NB4 (cell line): ENCODE measurements at places on chromosomes 5 and 9.

GRCh38 chr9:4831944-4832343 is 39.2 kb downstream of the RCL1 start:
- no peak for DNase-seq

DNA sequence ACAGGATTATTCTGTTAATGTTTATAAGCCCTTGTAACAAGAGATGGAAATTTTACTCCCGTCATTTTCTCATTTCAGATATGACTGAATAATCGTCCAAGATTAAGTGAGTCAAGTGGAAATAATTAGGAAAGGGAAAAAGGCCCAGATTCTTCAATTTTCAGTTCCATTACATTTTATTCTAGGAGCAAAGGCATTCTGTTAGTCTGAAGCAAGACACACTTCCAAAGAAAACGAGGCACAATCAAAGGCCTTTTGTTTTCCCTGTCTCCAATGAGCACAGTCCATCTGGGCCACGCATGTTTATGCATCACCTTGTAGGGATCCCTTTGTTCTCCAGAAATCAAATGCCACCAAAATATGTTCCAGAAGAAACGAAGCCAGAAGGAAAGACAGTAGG is 382.9 kb upstream of the RFX3 start:
- no peak for DNase-seq

DNA sequence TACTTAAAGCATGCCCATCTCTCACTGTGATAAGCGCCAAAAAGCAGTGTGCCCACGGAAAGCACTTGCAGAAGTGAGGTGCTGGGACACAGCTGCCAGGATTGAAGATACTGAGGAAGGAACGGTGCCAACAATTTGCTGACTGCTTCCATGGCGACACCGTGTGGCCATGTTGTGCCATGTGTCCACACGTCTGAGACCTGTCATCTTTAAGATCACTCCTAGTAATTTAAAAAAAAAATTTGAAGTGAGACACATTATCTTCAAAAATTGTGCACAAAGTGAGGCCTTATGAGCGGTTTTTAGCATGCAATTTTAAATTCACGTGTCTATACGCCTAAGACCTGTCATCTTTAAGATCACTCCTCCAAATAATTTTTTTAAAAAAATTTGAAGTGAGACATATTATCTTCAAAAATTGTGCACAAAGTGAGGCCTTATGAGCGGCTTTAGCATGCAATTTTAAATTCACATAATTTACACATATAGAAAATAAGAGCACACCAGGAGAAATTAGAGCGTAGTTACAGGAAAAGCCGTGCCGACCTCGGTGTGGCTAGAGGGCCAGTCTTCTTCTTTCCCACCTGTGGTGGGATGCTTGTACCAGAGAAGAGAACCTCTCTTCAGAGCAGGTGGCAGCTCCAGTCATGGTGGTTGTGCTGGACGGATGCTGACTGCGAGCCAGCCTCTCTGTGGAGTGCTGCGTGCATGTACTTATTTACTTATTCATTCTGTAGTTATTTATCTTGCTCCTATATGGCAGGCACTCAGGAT is 21.4 kb upstream of the FLT4 start:
- peak; percentile 82 for DNase-seq

DNA sequence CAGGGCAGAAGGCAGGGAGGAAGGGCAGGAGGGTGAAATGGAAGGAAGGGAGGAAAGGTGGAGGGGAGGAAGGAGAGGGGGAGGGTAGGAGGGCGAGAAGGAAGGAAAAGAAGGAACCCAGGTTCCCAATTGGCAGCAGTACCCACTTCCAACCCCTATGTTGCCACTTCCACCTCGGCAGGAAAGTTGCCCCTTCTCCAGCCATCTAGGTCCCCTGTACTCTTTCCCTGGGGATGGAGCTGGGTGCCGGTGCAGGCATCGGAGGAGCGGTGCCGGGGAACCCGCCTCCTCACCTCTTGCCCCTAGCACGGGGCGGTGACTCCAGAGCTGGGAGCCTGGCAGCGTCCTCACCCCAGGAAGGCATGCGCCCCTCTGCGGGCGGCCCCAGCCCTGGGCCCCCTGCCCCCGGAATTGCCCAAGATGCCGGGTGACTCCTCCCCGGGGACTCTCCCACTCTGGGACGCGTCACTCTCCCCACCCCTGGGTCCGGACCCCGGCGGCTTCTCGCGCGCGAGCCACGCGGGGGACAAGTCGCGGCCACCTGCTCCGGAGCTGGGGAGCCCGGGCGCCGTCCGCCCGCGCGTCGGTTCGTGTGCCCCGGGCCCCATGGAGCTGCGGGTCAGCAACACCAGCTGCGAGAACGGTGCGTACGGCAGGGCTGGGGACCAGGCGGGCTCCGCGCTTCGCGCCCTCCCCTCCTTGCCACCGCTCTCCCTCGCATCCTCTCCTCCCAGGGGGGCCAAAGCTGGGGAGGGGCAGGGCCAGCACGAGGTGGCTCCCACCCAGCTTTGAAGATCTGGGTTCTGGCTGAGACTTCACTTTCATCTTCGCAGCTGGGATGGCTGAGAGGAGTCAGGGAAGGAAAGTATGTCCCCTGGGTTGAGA is at the start of gene NIPAL4:
Gene NIPAL4, plus strand, starts transcription at position 499 of the 885 bp plus-strand sequence. Its CDS starts 108 bp downstream, at position 607.
- DNase-seq: peak; percentile 34

- DNase-seq: peak; percentile 40
Measured at GRCh38 chr5:127840198-127840524, 137.0 kb downstream of the CCDC192 start.

GRCh38 chr9:26773056-26773455 is 119.5 kb downstream of the CAAP1 start:
- DNase-seq: no peak

DNA sequence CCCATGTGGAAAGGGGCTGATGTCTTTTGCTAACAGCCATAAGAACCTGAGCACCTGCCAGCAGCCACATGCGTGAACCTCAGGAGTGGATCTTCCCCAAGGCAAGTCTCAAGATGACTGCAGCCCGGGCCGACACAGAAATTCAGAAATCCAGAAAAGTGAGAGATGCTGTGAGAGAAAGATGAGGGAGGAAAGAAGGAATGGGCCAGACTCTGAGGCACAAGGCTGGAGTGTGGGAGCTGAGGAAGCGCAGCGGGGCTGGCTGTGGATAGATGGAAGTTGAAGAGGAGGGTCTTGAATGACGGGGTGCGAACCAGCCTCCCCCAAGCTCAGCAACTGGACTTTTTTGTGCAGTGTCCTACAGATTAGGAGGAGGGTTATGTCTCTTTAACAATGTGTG is 337.8 kb downstream of the GADD45G start:
- DNase-seq: no peak

- DNase-seq: no peak
Measured at GRCh38 chr9:85117831-85118230, 448.3 kb downstream of the NTRK2 start.

DNA sequence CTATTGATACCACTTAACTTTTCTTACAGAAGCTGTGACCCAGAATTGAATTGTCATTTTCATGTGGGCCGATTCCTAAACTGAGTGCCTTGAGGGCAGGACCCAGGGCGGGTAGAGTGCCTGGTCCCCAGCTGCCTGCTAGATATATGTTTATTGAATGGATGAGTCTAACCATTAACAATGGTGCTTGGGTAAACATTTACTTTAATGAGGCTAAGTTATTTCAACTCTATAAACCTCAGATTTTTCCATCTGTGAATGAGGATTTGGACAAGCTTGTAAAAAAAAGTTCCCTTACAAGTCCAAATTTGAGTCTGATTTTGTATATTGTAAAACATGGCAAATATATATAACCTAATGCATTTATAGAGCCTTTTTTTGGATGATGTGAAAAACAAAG is 181.8 kb upstream of the ELL2 start:
- no peak for DNase-seq

DNA sequence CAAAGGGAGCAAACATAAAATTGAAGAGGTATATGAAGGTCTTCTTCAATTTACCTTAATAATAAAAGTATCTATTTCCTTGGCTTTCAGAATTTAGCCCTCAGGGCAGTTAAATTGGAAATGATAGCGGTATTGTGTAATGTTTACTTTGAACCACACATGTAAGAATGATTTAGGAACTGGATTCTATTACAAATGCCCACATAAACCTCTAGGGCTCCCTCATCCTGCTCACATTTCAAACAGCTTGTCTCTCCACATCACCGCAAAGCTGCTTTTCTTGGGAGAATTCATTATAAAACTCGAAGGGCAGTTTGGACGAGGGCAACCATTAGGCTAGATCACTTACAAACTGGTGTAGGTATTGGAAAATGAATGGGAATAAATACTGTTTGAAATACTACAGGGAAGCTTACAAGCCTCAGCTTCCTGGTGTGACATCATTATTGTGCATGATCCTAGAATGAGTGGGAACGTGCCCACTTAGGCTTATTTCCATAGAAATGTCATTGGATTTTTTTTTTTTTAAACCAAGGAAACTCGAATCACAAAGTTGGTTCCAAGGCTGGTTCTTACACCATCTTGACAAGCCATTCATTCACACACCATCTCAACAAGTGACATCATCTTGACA is 47.3 kb downstream of the MTRR start:
- no peak for DNase-seq

- no peak for DNase-seq
Measured at GRCh38 chr5:67617051-67617450, 420.5 kb upstream of the CD180 start.

- DNase-seq: no peak
Measured at GRCh38 chr5:83042507-83042906, 34.7 kb downstream of the TMEM167A start.

DNA sequence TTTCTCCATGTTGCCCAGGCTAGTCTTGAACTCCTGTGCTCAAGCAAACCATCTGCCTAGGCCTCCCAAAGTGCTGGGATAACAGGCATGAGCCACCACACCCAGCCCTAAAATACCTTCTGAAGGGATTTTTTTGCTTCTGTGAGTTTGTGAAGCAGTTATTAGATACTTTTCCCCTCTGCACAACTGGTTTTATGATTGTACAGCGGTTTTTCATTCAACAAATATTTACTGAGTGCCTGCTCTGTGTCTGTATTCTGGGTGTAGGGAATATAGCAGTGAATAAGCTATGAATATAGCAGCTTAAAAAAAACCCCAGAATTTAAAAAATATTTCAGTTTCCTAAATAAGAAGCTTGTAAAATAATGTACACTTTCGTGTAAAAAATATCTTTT is 2.3 kb downstream of the SNX24 start:
- DNase-seq: no peak

GRCh38 chr5:179122411-179123108 is 62.4 kb downstream of the ZNF354C start:
- no peak for DNase-seq
